ENCODE measurements at places on chromosomes 13 and 19. TPM values are rescaled to one million over a fixed set of nuclear protein-coding genes. Genes with fewer than 3 reads are reported as not detected.

Gene NCR1
- total RNA-seq: 2.5 TPM

Gene KLK1
- 3.0 TPM for total RNA-seq

Gene IL4I1
- 1.7 TPM for total RNA-seq

Gene SIGLEC8
- total RNA-seq: not detected

Gene PSPN
- 2.6 TPM for total RNA-seq

Gene OLFM2
- total RNA-seq: 3.4 TPM

Gene PLIN4
- total RNA-seq: not detected

Gene FUT1
- 0.09 TPM for total RNA-seq

Gene NTN5
- 0.64 TPM for total RNA-seq

Gene FCGBP
- total RNA-seq: 0.93 TPM

Gene LILRB5
- total RNA-seq: not detected

Gene IGSF23
- total RNA-seq: not detected

Gene EDDM13
- total RNA-seq: 0.67 TPM

Gene BCAM
- not detected for total RNA-seq

DNA sequence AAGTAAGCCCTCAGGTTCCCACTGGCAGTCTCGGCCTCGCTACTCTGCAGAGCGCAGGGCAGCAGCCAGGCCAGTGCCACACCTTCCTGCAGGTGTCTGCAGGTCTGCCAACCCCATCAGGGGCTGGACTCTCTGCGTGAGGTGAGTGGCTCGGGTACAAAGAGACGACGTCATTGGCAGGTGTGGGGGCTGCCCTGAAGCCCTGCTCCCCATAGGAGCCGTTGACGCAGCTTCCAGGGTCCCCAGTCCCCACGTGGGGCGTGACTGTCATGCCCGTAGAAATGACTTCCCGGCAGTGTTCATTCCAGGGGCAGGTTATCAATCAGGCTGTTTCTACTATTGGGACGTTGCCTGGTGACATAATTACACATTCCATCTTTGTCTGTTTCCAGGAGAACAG lies 15.3 kb upstream of the GJB6 start:
- H3K36me3 ChIP-seq: no peaks in the 10 kb centered on the region
- DNase-seq: no peak
- H3K27me3 ChIP-seq: peaks cover 21% of the 10 kb centered on the region
- H3K4me3 ChIP-seq: no peak overlapping the region
- H3K27ac ChIP-seq: no peak overlapping the region
- H3K4me1 ChIP-seq: no peaks in the 10 kb centered on the region

GRCh38 chr13:97445522-97446187 lies 11.7 kb downstream of the RAP2A start:
- no peak overlapping the region for H3K27ac ChIP-seq
- H3K4me3 ChIP-seq: no peak overlapping the region
- H3K4me1 ChIP-seq: peaks cover 1% of the 10 kb centered on the region
- DNase-seq: no peak
- peaks cover 32% of the 10 kb centered on the region for H3K36me3 ChIP-seq

- DNase-seq: no peak
- peaks cover 24% of the 10 kb centered on the region for H3K27me3 ChIP-seq
- H3K4me1 ChIP-seq: peaks cover 10% of the 10 kb centered on the region
- no peaks in the 10 kb centered on the region for H3K36me3 ChIP-seq
- H3K4me3 ChIP-seq: no peak overlapping the region
- H3K27ac ChIP-seq: no peak overlapping the region
These were observed 145.9 kb downstream of the NUFIP1 start for GRCh38 chr13:44843403-44843802.

- H3K27me3 ChIP-seq: no peaks in the 10 kb centered on the region
- H3K4me3 ChIP-seq: no peak overlapping the region
- no peaks in the 10 kb centered on the region for H3K4me1 ChIP-seq
- no peaks in the 10 kb centered on the region for H3K36me3 ChIP-seq
- no peak for DNase-seq
These were observed 470.2 kb downstream of the PCDH9 start for GRCh38 chr13:66759919-66760318.

GRCh38 chr19:47209319-47210179 lies 21.4 kb downstream of the BBC3 start:
- H3K27me3 ChIP-seq: no peaks in the 10 kb centered on the region
- H3K4me3 ChIP-seq: no peak overlapping the region
- H3K4me1 ChIP-seq: peaks cover 11% of the 10 kb centered on the region
- no peak for DNase-seq

DNA sequence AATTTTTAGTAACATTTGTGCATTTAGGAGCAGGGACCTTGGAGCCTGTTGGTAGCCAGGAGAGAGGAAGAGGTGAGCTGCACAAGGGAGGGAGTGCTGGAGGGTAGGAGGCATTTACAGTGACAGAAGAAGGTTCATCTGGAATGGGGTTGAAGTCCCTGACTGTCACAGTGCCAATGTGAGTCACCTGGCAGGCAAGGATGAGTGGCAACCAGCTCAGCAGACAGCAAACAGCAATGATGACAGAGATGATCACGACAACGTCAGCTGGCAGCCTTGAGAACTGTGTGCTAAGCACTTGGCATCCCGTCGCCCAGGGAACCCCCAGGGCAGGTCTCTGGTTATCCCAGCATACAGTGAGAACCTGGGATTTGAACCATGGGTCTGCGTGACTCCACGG lies 2.6 kb downstream of the OR10H5 start:
- H3K4me1 ChIP-seq: no peaks in the 10 kb centered on the region
- H3K4me3 ChIP-seq: no peak overlapping the region
- H3K27ac ChIP-seq: no peak overlapping the region
- DNase-seq: no peak

DNA sequence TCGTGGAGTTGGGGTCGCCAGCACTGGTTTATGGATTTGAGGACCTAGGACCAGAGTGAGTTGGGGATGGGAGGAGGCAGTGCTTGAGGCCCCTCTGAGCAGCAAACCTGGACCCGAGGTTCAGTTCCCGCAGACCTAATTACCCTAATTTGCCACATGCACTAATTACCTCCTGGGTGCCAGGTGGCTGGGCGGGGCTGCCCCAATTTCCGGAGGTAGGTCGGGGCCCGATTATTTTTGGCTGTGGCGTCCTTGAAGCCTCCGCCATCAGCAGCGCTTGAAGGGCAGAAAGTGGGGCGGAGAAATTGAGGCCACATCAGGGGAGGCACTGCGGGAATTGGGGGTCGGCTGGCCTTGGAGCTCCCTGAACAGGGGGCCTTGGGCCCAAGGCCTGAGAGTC lies 5.9 kb upstream of the HOMER3 start:
- DNase-seq: no peak
- no peak overlapping the region for H3K27ac ChIP-seq
- H3K36me3 ChIP-seq: no peaks in the 10 kb centered on the region
- no peak overlapping the region for H3K4me3 ChIP-seq
- peaks cover 15% of the 10 kb centered on the region for H3K27me3 ChIP-seq
- H3K4me1 ChIP-seq: peaks cover 3% of the 10 kb centered on the region

- peaks cover 12% of the 10 kb centered on the region for H3K27me3 ChIP-seq
- H3K4me3 ChIP-seq: no peak overlapping the region
- no peak for DNase-seq
- H3K27ac ChIP-seq: no peak overlapping the region
- H3K36me3 ChIP-seq: no peaks in the 10 kb centered on the region
These were observed 156.2 kb downstream of the STK24 start for GRCh38 chr13:98420554-98421175.

GRCh38 chr13:51523082-51523518 lies 61.2 kb upstream of the WDFY2 start:
- no peaks in the 10 kb centered on the region for H3K36me3 ChIP-seq
- H3K4me1 ChIP-seq: peaks cover 21% of the 10 kb centered on the region
- DNase-seq: peak; percentile 75
- peak overlapping the region; percentile 9 for H3K27ac ChIP-seq

DNA sequence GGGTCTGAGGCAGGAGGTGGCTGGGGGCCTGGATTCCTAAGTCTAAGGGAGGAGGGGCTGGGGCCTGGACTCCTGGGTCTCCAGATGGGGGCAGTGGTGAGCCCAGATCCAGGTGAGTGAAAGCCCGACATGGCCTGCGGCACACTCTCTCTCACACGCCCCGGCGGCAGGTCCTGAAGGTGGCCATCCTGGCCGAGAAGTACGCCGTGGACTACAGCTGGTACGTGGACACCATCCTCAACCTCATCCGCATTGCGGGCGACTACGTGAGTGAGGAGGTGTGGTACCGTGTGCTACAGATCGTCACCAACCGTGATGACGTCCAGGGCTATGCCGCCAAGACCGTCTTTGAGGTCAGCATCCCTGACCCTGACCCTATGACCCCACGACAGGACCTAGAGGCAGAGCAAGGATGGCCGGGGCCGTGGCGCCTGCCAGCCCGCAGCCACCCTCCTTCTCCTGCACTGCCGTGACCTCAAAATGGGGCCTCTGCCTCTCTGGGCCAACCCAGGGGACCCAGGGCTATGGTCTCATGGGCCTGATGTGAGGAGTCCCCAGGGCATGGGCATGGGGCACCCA lies 13.2 kb downstream of the FUZ start:
- H3K36me3 ChIP-seq: peaks cover 26% of the 10 kb centered on the region
- no peak for DNase-seq
- H3K27ac ChIP-seq: no peak overlapping the region
- H3K4me3 ChIP-seq: no peak overlapping the region
- no peaks in the 10 kb centered on the region for H3K4me1 ChIP-seq

DNA sequence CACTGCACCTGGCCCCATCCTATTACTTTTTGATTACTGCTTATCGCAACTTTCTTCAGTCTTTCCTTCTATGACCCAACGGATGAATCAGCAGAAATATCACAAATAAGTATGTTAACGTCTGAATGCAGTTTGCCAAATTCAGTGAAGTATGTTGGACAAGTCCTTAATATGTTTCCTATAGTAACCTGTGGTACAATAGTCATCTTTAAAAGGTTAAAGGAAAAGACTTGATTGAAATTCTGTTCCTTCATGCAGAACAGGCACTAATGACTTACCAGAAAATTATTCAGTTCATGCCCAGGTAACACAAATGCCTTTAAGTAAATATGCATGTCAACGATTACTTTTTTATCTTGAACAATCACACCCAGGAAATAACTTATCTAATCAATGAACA lies 242.6 kb downstream of the KCTD12 start:
- no peaks in the 10 kb centered on the region for H3K27me3 ChIP-seq
- H3K27ac ChIP-seq: no peak overlapping the region
- no peak overlapping the region for H3K4me3 ChIP-seq
- DNase-seq: no peak
- no peaks in the 10 kb centered on the region for H3K36me3 ChIP-seq

DNA sequence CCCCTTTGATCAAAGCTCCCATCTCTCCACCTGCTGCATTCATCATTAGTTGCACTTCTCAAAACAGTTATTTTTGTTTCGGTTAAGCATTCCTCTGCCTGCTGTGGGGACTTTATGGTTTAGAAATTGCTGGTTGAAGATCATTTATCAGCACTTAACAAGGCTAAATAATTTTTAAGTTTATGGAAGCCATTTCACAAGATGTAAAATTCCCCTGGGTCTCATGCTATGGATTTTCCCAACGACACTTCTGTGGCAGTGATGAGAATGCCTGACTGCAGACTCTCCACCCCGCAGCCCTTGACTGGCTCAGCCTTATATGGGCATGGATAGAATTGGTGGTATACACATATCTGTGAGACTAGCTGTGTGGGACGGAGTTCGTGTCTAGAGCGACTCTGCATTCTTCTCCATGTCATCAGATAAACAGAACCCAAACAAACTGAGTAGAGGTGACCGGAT lies 52.8 kb downstream of the COL4A2 start:
- no peaks in the 10 kb centered on the region for H3K27me3 ChIP-seq
- no peak overlapping the region for H3K4me3 ChIP-seq
- no peak for DNase-seq

- peak overlapping the region; percentile 20 for H3K27ac ChIP-seq
- H3K36me3 ChIP-seq: peaks cover 42% of the 10 kb centered on the region
- H3K27me3 ChIP-seq: no peaks in the 10 kb centered on the region
- H3K4me1 ChIP-seq: peaks cover 55% of the 10 kb centered on the region
- no peak overlapping the region for H3K4me3 ChIP-seq
These were observed 20.7 kb upstream of the TPT1 start for GRCh38 chr13:45361596-45362206.

DNA sequence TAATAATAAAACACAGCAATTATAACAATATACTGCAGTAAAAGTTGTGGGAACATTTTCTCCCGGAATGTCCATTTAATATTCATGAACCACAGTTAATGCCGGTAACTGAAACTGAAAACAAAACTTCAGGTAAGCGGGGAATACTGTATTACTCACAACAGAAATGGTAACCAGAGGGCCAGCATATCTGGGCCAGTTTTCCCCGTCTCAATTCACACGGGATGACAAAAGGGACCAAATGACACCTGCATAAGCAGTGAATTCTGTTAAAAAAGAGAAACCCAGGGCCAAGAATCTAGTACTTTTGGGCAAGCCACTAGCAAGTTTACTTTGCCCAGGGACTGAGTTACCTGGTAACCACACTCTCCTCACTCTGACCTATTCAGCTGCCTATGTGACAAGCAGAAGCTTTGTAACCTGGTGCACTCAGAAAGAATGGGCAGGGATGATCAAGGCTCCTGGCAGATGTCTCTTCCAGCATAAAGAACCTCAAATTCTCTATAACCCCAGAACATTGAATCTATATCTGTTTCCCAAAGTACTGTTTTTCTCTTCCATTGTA lies 1171.2 kb downstream of the DIAPH3 start:
- H3K27ac ChIP-seq: no peak overlapping the region
- H3K36me3 ChIP-seq: no peaks in the 10 kb centered on the region
- DNase-seq: no peak
- no peak overlapping the region for H3K4me3 ChIP-seq
- H3K27me3 ChIP-seq: no peaks in the 10 kb centered on the region

- DNase-seq: no peak
- peak overlapping the region; percentile 1 for H3K27ac ChIP-seq
- no peaks in the 10 kb centered on the region for H3K27me3 ChIP-seq
- no peak overlapping the region for H3K4me3 ChIP-seq
These were observed 27.7 kb downstream of the CCDC8 start for GRCh38 chr19:46385636-46386035.

- no peaks in the 10 kb centered on the region for H3K36me3 ChIP-seq
- DNase-seq: no peak
- H3K27me3 ChIP-seq: no peaks in the 10 kb centered on the region
- H3K27ac ChIP-seq: no peak overlapping the region
- H3K4me1 ChIP-seq: no peaks in the 10 kb centered on the region
- no peak overlapping the region for H3K4me3 ChIP-seq
These were observed 203.8 kb upstream of the SLITRK6 start for GRCh38 chr13:86003029-86003428.

DNA sequence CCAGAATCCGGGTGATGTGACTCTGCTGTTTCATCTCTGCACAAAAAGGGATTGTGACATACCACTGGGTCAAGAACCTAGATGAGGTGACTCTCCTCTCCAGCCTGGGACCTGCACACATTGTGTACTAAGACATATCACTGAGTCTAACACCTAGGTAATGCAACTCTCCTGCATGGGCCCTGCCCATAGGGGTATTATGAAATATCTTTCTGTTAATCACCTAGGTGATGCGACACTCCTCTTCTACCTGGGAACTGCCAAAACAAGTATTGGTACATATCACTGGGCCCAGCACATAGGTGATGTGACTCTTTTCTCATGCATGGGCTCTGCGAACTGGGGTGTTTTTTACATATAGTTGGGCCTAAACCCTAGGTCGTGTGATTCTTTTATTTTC lies 35.5 kb upstream of the ZNF254 start:
- H3K4me1 ChIP-seq: peaks cover 22% of the 10 kb centered on the region
- H3K4me3 ChIP-seq: no peak overlapping the region
- DNase-seq: no peak
- H3K36me3 ChIP-seq: peaks cover 85% of the 10 kb centered on the region
- no peaks in the 10 kb centered on the region for H3K27me3 ChIP-seq
